ENCODE measurements at places on chromosomes 13 and 19. TPM values are rescaled to one million over a fixed set of nuclear protein-coding genes. Genes with fewer than 3 reads are reported as not detected.

DNA sequence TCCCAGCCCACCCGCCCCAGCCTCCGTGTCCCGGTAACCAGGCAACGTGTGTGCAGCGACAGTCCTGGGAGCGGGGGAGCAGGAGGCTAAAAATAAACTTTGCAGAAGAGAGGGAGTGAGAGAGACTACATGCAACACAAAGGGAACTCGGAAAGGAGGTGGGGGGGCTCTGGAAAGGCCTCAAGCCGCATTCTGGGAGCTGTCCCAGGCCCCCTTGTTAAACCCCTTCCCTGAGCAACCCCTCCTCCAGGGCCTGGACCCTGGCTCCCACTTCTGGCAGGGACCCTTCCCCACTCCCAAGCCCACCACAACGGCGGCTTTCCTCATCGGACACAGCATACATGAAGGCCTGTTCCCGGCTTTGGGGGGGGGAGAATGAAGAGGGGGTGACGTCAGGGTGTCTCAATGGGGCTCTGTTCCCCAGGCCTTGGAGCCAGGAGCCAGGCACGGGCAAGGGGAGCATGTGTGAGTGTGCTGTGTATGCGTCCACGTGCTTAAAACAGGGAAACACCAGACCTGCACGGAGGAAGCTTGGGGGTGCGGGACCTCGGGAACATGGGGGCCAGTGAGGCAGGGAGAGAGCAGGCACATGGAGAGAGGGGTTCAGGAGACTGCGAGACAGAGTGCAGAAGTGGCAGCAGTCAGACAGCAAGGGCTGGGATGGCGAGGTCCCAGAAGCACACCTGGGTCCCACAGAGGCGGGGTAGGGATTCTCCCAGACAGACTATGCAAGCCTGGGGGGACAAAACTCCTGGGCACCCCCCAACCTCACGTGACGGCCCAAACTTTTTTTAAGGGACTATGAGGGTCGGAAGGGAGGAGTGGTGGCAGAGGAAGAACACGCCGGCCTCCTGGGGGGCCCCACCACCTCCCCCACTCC lies 2.3 kb downstream of the ERF start:
- peak; percentile 42 for DNase-seq

DNA sequence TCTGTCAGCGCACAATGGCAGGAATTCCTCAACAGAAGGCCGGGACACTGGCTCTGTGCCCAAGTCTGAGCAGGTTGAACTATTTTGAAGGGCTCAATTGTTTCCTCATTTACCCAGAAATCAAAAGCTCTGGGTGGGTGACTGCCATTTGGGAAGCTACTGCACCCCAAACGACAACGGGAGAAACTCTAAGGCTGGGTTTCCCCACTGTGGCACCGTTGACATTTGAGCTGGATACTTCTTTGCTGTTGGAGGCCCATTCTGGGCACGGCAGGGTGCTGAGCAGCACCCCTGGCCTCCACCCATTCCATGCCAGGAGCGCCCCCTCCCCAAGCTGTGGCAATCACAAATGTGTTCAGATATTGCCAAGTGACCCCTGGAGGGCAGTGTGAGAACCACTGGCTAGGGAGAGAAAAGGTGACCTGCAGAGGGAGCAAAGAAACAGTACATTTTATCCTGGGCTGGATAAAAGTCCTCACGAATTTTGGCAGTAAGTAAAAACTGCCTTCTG lies 62.5 kb downstream of the RFX2 start:
- no peak for DNase-seq

- peak; percentile 71 for DNase-seq
Measured at GRCh38 chr13:28568286-28568685, 73.4 kb upstream of the FLT1 start.

GRCh38 chr13:52725302-52725701 lies 14.3 kb downstream of the CNMD start:
- no peak for DNase-seq

DNA sequence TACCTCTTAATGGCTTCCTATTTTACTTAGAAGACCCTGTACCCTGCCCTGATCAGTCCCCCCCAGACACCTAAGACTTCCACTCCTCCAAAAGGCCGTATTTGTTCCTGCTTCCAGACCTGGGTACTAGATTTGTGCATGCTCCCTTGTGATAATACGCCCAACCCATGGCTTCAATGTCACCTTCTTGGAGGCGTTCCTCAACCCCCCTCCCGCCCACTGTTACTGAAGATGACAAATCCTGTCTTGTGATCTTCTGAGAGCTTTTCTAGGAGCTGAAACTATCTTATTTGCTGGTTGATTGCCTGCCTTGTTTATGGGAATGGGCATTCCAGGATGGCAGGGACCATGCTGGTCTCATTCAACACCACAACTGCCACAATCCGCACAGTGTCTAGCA lies 9.4 kb downstream of the SLC25A23 start:
- DNase-seq, result no peak

The SLITRK6 gene
- 1.0 TPM for polyA plus RNA-seq

The GEMIN7 gene
- 38.2 TPM for polyA plus RNA-seq

The CACNG7 gene
- polyA plus RNA-seq, result not detected

The CASP14 gene
- not detected for polyA plus RNA-seq

The ZNF222 gene
- polyA plus RNA-seq, result 4.2 TPM

The MTUS2 gene
- 21.9 TPM for polyA plus RNA-seq
